NCI-H460 (cell line): ENCODE measurements at places on chromosomes 4 and X.

DNA sequence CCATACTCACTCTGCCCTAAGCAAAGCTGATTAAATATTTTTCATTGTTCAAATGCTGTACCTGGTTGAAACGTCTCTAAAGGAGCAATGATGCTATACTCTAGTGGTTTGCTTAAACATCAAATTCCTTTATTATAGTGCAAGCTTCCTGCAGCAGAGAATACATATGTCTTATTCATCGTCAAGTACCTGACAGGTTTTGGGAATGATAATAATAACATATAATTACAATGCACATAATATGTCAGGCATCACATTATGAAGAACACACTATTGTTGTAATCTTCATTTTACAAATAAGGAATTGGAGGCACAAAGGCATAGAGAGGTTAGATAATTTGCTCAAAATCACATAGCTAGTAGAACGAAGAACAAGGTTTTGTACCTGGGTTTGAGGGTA lies 151.6 kb downstream of the GRIA2 start:
- no peak for DNase-seq

GRCh38 chr4:138182838-138183426 lies 59.2 kb downstream of the SLC7A11 start:
- DNase-seq: peak; percentile 20

DNA sequence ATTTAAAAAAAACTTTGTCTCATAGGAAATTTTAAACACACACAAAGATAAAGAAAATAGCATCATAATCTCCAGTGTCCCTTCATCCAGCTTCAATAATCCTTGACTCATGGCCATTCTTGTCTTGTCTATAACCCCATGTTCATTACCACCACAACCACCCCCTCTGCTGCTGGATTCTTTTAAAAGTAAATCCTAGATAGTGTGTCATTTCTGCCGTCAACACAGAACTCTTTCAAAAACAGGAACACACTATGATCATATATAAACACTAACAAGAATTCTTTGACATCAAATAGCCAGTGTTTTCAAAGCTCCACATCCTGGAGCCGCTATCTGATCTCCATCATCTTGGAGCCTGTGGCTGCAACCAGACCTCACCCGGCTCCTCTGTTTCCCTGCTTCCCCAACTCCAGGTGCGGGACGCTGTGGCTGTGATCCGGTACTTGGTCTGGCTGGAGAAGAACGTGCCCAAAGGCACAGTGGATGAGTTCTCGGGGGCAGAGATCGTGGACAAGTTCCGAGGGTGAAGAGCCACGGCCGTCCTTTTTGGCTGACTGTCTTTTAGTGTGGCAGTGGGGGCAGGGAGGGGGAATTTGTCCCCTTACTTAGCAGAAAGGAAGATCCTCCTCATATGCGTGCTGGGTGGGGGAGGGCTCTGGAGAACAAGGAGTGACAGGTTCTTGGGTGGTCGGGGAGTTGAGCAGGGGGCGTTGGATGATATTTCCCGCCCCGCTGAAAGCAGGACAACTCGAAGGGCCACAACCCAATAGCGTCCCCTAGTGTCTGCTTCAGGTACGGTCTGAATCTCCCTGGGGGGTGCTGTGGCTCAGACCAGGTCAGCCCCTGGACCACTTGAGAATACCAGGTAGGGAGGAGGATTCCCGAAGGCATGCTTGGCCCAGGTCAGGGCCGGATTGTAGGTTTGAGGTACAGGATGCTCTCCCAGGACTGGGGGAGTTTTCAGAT lies 15.6 kb downstream of the XPNPEP2 start:
- DNase-seq: no peak

DNA sequence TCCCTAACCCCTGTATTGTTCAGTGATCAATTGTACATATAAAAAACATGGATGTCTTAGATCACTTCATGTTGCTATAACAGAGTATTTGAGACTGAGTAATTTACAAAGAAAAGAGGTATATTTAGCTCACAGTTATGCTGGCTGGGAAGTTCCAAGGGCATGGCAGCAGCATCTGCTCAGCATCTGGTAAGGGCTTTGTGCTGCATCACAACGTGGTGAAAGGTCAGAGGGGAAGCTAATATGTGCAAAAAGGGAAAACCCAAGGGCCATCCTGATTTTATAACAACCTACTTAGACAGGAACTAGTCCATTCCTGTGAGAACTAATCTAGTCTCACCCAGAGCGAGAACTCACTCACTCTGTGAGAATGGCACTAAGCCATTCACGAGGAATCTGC lies 128.2 kb upstream of the OTUD4 start:
- no peak for DNase-seq

DNA sequence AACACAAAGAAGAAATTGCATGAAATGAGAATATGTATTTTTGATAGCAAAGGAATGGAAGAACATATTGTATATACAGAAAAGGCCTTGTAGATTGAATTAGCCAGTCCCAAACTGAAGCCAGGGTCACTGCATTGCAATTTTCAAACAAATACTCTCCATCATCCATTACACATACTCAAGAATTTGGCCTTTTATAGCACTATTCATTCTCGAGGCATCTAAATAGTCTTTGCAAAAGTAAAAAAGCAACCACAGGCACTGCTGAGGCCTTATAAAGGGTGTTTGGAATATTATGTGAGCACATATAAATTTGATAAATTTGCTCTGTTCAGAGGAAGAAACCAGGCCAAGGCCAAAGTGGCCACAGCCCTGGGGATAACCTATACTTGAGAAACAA lies 123.0 kb downstream of the ZNF827 start:
- DNase-seq: no peak

DNA sequence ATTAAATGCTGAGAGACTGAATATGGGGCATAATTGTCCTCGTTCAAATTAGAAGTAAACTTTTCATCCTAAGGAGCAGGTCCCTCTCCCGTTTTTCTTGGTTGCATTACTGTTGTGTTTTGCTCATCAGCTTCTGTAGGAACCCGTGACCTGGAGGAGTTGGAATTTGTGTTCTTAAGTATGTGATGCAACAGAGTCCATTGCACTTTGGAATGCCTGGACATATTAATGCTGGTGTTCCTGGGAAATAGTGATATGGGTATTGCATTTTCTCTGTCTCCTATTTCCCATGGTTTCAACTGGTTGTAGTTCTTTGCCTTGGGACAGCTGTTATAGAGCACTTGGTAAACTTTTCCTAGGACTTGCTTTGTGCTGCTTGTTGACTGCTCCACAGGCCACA lies 417.8 kb upstream of the LCORL start:
- no peak for DNase-seq

DNA sequence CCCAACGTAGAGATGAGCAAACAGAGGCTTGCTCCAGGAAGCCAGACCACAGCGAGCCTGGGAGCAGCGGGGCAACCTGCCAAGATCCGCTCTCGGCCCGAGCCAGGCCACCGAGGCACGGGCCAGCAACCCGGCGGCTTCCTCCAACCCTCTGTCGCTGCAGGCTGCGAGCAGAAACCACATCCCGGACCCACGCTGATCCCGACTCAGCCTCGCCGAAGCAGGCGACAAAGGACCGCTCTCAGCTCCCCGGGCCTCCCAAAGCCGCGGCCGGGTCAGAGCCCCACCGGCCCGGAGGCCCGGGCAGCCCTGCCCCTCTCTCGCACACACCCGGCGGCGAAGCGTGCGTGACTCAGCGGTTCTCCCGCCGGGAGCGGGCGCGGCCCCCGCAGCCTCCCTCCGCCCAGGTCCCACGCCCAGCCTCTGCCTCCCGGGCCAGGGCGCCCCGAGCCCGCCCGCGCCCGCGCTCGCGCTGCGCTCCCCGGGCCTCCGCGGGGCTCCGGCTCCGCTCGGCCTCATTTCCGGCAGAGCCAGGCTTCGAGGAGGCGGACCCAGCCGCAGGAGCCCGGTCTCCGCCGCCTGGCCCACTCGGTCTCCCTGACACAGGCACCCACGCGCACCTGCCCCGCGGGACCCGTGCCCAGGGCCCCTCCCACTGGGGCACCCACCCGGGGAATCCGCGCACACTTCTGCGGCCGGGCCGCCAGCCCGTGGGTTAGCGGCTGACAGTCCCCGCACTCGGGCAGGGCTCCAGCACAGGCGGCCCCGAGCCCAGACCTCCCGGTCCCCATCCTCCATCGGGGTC lies 1.7 kb downstream of the PPP2R2C start:
- peak; percentile 43 for DNase-seq

- DNase-seq: no peak
Measured at GRCh38 chr4:138802499-138802898, 213.1 kb upstream of the NOCT start.

DNA sequence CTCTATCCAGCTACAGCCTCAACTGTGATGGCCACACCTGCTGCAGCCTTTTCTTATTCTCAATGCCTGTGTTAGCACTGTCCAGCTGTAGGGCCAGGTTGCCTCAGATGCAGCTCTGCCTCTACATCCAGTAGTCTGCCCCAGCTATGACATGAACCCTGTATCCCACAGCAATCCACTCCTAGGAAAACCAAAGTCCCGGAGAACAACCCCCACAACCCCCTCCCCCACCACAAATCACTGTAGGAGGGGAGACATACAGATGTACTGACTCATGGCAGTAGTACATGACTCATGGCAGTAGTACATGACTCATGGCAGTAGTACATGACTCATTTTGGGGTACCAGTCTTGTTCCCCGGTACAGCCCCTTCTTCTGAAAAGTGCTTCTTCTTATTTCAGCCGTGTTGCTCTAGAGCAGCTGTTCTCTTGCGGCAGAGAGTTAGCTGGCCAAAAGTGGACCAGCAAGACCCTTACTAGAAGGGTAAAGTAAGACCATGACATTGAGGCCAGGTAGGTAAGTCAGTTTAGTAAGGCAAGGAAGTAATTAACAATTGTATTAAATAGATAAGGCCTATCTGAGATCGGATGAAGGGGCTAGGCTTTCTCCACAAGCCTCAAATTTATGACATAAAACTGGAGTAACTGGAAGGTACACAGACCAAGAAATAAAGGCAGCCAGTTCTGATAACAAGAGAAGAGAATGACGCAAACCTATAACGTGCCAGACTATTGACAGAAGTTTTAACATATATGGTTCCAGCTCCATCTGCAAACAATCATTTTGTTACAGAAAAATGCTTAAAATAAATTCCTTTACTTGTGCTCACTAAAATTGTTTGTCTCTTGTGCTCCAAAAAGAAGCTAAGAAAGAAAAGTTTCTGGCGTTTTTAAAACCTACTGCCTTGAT lies 221.4 kb downstream of the TACR3 start:
- DNase-seq: no peak

GRCh38 chrX:152537373-152537772 lies 86.3 kb upstream of the GABRA3 start:
- DNase-seq: no peak

DNA sequence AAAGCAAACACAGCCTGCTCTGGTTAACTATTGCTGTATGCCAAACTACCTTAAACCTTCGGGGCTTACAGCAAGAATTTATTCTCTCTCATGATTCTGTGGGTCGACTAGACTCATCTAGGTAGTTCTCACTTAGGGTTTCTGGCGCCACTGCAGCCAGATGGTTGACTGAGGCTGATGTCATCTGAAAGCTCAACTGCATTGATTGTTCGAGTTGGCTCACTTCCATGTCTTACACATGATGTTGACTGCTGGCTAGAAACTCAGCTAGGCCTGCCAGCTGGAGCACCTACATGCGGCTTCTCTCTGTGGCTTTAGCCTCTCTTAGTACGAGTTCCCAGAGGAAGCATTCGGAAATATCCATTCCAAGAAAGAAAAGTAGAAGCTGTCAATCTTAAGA lies 103.2 kb downstream of the SRPX start:
- no peak for DNase-seq

DNA sequence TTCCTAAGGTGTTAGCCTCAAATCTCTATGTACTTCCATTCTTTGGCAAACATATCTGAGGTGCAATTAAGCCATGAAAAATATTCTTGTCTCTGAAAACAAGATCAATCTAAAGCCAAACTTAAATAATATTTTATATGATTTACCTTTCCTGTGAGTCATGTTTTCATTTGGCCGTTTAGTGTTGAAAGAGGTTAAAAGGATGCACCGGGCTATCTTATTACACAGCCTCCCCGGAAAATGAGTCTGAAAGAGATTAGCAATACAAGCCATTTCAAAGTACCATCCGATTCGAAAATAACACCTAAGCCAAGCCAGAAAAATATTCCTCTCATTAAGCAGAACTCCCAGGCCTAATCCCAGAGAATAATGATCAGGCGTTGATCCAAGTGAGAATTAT lies 161.5 kb upstream of the EPHA5 start:
- no peak for DNase-seq

- DNase-seq: no peak
Measured at GRCh38 chrX:69070949-69071650, 94.2 kb downstream of the PJA1 start.

- peak; percentile 44 for DNase-seq
Measured at GRCh38 chrX:103730796-103731493, 20.2 kb downstream of the TMEM31 start.

DNA sequence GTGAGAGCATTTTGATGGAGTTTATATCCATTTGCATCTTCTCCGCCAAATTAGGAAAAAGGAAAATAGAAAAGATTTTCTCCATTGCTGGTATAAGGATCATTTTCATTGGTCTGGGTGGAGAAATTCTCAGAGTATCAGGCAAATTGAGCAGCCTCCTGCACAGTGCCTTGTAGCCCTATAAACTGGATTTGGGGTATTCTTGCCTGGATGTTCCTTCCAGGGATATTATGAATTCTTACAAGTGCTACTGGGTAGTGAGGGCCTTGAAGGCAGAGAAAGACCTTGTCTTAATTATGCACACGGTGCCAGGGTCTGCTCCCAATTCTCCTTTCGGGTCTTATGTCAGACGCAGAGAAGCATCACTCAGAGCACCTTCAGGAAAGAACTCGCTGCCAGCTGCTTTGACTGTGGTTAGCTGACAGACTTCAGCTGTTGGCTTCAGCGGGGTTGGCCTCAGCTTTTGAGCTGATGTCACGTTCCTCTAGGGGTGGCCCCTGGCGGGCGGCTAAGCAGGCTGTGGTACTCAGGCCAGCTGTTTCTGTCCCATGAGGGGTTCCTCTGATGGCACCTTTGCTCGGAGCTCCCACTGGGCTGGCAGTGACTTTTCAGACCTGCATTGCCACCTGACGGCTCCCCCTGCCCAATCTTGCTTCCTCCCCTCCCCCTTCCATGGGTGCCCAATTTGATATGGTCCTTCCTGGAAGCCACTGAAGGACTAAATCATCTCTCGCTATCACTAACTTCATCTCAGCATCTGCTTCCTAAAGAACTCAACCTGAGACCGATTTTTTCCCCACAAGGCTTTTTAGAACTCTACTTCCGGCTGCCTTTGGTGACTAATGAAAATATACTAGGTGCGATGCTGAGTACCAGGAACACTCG lies 519.5 kb downstream of the BCOR start:
- no peak for DNase-seq

DNA sequence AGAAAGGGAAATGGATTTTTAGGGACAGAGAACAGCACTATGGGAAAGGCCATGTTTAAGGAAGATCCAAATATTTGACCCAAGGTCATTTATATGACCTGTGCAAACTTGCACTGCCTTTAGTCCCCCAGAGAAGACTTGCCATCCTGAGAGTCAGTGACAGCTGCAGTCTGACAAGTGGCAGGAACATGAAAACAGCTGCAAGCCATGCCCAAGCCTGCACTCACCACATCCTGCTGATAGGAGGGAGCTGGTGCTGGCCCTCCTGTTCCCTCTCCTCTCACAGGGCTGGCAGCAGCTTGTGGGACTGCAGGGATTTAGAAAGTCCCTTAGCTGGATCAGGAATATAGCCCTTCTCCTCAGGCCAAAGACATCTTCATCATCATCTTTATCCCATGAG lies 187.7 kb downstream of the RAP1GDS1 start:
- DNase-seq: no peak
